ENCODE measurements at places on chromosomes 7 and 10. TPM values are rescaled to one million over a fixed set of nuclear protein-coding genes. Genes with fewer than 3 reads are reported as not detected.

The ETV1 gene
- total RNA-seq, result 4.5 TPM

The CTAGE6 gene
- total RNA-seq, result 0.32 TPM

The NUP42 gene
- 28.7 TPM for total RNA-seq

The LRRC61 gene
- 3.1 TPM for total RNA-seq

The UCMA gene
- not detected for total RNA-seq

The ADAM12 gene
- total RNA-seq, result 0.63 TPM

The PRSS37 gene
- not detected for total RNA-seq

The CYP2E1 gene
- 0.16 TPM for total RNA-seq

The ATP6V0A4 gene
- 0.06 TPM for total RNA-seq

The AKR1C3 gene
- total RNA-seq, result 35.9 TPM

The LMOD2 gene
- total RNA-seq, result 0.16 TPM

The CCNY gene
- 69.5 TPM for total RNA-seq

The RHEB gene
- 68.5 TPM for total RNA-seq

The PIP gene
- not detected for total RNA-seq

The ZSCAN25 gene
- total RNA-seq, result 9.6 TPM

The AGR2 gene
- not detected for total RNA-seq

The PLAU gene
- total RNA-seq, result 31.4 TPM

The CACNA2D1 gene
- total RNA-seq, result 12.8 TPM

The SLC13A1 gene
- total RNA-seq, result not detected

The RTKN2 gene
- 0.16 TPM for total RNA-seq

The HTR7 gene
- total RNA-seq, result under 0.01 TPM

The PAPSS2 gene
- 104 TPM for total RNA-seq

The CPA2 gene
- total RNA-seq, result not detected

The SPAM1 gene
- not detected for total RNA-seq

The SFMBT2 gene
- 2.7 TPM for total RNA-seq

The ASIC3 gene
- total RNA-seq, result 0.16 TPM

The PLCE1 gene
- 0.16 TPM for total RNA-seq

The RAB19 gene
- total RNA-seq, result not detected

The BRAF gene
- total RNA-seq, result 11.2 TPM

The TMEM225B gene
- not detected for total RNA-seq

The DOCK4 gene
- total RNA-seq, result 183 TPM

The AKR1E2 gene
- total RNA-seq, result 38.9 TPM

The MYOZ1 gene
- not detected for total RNA-seq

The BTBD16 gene
- total RNA-seq, result not detected

The SYCE1 gene
- 0.16 TPM for total RNA-seq

The GSDME gene
- total RNA-seq, result 22.5 TPM

The C7orf33 gene
- not detected for total RNA-seq

The HOXA6 gene
- 2.3 TPM for total RNA-seq

The ZNF479 gene
- not detected for total RNA-seq

The ELN gene
- total RNA-seq, result 0.81 TPM

The WDFY4 gene
- 1.5 TPM for total RNA-seq

The ALOX5 gene
- total RNA-seq, result not detected

The NPFFR1 gene
- not detected for total RNA-seq

The DRGX gene
- total RNA-seq, result not detected

The INTS1 gene
- total RNA-seq, result 32.1 TPM

The PLPP4 gene
- total RNA-seq, result 0.16 TPM

The PPP1R9A gene
- 15.9 TPM for total RNA-seq

The PON1 gene
- total RNA-seq, result under 0.01 TPM

The NACAD gene
- 0.32 TPM for total RNA-seq

The ELFN1 gene
- 0.57 TPM for total RNA-seq

The EPHB6 gene
- not detected for total RNA-seq

The LRGUK gene
- 0.16 TPM for total RNA-seq

The ABCA13 gene
- not detected for total RNA-seq

The AGAP9 gene
- total RNA-seq, result 0.16 TPM

The SHTN1 gene
- 0.65 TPM for total RNA-seq

The ZNF655 gene
- 9.5 TPM for total RNA-seq
